ENCODE measurements at places on chromosomes 4 and X.

GRCh38 chr4:39406763-39407583 lies at the start of gene KLB:
Gene KLB (plus strand): TSS chr4:39406930. CDS start chr4:39406950, 20 bp downstream.
- no peak for DNase-seq

GRCh38 chr4:73855406-73855805 lies 2.3 kb downstream of the PF4V1 start:
- no peak for DNase-seq

DNA sequence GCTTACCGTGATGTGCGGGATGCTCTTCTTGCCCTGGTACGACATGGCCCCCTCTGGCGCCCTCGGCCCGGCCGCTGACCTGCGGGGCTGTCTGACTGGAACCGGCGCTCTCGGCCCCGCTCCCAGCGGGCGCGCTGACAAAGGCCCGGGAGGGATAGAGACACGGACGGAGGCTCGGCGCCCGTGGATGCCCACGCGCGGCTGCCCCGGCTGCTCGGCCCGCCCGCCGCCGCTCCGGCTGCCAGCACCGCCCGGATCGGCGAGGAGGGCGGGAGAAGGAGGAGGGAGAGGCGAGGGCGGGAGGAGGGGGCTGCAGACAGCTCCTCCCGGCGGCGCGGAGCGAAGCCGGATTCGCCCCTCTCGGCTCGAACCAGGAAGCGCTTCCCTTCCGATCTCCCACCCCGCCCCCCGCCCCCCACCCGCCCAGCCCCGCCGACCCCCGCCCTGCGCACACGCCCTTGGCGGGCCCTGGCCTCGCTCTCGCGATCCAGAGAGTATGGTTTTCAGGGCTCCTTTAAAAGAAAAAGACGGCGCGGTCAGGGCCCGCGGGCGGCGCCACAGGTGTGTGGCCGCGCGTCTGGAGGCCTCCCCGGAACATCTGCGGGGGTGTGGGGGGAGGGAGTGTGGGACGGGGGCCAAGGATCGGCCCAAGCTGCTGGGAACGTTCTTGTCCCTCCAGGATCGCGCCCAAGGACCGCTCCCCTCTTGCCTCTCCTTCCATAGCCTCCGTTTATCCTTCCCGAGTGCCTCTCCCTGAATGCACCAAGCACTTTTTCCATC lies 4.5 kb downstream of the CRMP1 start:
- no peak for DNase-seq

DNA sequence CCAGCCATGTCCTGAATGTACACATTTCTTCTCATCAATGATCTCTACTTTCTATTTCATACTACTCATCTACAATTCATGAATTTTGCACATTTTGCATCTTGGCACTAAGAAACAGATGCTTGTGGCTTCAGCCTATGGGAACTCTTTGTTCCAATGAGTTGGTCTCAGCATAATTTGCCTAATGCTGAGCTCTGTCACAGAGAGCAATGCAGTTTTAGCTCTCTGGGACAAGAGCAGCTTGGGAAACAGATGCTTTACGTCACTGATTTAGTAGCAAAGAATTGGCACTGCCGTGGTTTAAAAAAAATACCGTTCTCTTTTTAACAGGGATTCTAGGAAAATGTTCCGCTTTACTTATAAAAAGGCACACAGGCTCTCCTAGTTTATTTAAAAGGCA lies 162.4 kb downstream of the WDFY3 start:
- no peak for DNase-seq

- no peak for DNase-seq
Measured at GRCh38 chr4:111678479-111678878, 466.8 kb upstream of the FAM241A start.
